ENCODE measurements at places on chromosomes 5 and 9.

DNA sequence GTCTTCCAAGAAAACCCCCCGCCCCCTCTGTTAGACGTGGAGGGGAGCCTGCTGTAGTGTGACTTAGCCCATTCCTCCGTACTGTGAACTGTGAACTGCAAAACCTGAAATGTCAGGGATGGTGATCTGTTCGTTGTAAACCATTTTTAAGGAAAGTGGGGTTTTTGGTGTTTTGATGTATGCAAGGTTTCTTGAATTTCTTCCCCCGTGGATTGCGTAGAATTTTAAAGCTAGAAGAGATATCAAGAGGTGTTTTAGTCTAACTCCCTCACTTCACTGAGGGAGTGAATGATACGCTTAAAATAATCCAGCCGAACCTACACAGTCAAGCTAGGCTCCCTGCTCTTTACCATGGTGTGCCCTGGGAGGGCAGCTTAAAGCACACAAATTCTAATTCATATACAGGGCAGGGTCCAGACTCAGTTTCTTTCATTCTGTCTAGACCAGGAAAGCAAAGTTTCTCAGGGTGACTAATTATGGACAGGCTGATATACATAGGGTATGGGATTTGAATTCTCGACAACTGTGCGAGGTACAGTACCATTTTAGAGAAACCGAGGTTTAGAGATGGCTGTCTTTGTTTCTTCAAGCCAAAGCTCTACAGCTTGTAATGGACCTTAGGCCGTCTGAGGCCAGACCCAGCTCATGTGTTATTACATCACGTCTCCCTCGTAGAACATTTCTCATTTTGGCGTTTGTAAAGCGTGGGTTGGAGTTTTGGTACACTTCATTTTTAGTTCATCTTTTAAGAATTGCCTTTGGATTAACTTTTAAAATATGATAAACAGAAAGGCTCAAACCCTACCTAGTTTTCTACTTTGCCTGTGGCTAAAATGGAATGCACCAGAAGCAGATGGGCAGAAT, 2.7 kb downstream of the PTGER4 start:
- no peak for DNase-seq

DNA sequence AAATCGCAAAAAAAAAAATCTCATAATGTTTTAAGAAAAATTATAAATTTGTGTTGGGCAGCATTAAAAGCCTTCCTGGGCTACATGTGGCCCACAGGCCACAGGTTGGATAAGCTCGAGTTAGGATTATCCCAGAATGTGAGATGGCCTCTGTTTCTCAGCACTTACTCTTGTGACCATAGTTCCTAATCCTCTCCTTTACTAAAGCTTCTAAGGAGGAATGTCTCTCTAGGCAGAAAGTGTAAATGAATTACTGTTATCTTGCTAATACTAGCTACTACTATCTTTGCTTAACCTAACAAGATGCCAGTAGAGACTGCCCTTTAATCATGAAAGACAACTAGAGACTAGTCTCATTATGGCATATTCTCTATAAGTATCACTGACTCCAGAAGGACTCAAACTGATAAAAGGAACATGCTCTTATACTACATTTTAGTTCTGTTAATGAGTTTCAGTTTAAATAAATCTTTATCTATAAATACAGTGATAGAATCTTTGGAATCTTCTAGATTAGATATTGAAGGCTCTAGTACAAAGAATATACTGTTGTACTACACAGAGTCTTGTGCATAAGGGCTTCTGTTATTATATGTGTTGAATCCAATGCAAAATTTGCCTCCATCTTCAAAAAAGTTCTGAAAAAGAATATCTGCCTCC, 13.8 kb downstream of the INVS start:
- no peak for DNase-seq

GRCh38 chr5:172141949-172142319, 46.1 kb downstream of the STK10 start:
- DNase-seq = no peak

DNA sequence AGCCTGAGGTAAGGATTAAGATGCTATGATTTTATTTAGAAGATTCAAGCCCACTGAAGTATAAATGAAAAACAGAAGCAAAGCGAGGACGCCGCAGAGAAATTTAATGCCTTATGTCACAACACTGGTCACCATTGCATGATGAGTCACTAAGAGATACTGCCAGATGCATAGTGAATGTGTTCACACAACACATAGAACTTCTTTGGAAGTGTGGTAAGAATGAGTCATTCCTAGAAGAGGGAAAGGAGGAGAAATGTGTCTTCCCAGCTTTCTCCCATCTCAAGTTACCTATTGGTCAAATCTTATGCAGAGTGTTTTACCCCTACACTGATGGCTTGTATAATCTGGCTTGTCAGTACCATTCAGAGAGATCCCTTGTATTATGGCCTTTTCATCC, 465.3 kb upstream of the ARRDC3 start:
- no peak for DNase-seq
